Effector memory CD8-positive, alpha-beta T cell (primary cell): ENCODE measurements at places on chromosomes 3 and 15.

DNA sequence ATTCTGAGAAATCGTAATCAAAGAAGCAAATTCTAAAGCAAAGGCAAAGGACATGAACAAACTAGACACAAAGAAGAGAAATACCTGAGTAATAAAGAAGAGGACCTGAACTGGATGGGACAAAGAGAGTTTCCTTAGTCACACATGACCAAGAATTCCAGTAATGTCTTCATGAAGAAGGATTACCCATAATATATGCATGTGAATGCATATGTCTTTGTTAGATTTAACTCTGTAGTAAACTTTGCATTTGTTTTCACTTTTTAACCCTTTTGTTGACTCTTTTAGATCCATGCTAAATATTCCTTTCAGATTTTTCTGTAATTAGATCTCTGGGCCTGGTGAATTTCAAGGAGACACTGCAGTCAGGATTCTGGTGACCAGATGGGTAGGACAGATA is 279.8 kb downstream of the ARRDC4 start:
- no peak for DNase-seq

GRCh38 chr3:189871418-189871817 is 240.2 kb downstream of the TP63 start:
- no peak for DNase-seq

GRCh38 chr15:68634531-68634930 is 55.7 kb downstream of the CORO2B start:
- DNase-seq, result no peak

DNA sequence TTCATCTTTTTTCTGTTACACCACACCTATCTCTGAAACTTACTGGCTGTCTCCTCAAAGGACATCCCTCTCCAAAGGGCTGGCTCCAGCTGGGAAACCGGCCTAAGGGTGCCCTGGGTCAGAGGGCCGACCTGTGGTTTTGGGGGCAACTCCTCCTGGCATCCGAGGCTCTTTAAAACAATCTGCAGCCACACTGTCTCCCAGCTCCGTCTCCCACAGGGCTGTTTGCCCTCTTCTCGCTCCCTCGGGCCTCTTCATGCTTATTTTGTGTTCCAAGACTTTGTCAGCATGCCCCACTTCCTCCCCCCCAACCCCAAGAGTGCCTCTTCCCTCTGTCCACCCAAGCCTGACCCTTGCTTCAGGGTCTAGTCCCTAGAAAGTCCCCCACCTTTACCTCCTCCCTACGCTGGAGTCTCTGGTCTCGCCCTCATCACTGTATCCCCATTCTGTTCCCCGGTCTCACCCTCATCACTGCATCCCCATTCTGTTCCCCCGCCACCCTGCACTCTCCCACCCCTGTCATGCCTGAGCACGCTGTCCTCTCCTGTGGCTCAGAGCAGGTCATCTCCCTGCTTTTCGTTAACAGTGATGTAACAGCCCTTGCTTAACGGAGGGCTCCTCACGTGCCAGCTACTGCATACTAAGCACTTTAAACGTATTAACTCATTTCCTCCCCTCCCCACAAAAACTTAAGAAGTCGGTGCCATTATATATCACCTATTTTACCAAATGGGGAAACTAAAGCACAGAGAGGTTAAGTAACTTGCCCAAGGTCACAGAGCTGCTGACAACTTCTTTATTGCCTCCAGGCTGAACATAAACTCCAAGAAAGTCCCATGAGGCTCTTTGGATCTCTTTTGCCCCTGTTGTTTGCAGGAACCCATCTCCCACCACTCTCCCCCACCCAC is 1.1 kb upstream of the CSK start:
- DNase-seq, result no peak

DNA sequence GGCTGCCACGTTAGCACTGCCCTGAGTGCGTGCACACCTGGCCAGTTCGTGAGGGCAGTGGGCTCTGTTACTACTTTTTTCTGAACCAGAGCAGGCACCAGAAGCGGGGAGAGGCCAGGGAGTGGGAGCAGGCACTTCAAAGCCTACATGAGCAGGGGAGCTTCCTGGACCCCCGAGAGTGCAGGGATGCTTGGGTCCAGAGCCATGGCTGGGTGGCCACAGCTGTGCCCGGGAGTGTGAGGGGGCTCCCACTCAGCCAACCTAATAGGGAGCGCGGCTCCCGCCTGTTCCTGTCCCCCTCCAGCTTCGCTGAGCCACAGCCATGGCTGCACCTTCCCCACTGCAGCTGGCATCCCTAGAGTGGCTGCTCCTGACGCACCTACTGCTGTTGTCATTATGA is 1423.3 kb downstream of the SI start:
- DNase-seq, result no peak

DNA sequence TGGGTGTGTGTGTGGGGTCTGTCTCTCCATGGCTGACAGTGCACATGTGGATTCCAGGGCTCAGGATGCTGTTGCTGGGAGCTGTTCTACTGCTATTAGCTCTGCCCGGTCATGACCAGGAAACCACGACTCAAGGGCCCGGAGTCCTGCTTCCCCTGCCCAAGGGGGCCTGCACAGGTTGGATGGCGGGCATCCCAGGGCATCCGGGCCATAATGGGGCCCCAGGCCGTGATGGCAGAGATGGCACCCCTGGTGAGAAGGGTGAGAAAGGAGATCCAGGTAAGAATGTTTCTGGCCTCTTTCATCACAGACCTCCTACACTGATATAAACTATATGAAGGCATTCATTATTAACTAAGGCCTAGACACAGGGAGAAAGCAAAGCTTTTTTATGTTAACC is 10.5 kb downstream of the ADIPOQ start:
- DNase-seq, result no peak
